RPMI7951 (cell line): ENCODE measurements at places on chromosomes 1 and 21.

- peak; percentile 52 for DNase-seq
These were observed 109.9 kb upstream of the CXADR start for GRCh38 chr21:17402937-17403336.

- DNase-seq = no peak
These were observed 9.7 kb upstream of the CLCC1 start for GRCh38 chr1:108972951-108973350.

- DNase-seq = peak; percentile 9
These were observed 2.0 kb downstream of the LORICRIN start for GRCh38 chr1:153261281-153262069.

DNA sequence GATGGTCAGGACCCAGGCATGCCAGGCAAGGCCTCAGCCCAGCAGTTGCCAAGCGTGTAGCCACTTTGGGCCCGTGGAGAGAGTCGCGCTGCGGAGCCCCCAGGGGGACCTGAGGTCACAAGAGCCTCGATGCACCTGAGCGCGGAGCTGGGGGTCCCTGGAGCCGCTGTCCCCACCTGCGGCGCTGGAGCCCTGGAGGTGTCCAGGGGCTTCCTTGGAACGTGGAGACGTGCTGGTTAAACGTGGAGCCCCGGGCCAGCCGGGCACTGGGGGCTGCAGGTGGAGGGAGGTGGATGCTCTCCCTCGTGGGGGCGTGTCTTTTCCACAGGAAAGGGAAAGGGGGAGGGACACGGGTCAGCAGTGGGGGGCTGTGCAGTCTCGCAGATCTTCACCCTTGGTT lies 3.1 kb downstream of the PLCH2 start:
- no peak for DNase-seq

GRCh38 chr1:45084562-45084961 lies 72.5 kb downstream of the UROD start:
- no peak for DNase-seq

GRCh38 chr21:43921571-43921978 lies 56.6 kb downstream of the AGPAT3 start:
- DNase-seq = no peak

DNA sequence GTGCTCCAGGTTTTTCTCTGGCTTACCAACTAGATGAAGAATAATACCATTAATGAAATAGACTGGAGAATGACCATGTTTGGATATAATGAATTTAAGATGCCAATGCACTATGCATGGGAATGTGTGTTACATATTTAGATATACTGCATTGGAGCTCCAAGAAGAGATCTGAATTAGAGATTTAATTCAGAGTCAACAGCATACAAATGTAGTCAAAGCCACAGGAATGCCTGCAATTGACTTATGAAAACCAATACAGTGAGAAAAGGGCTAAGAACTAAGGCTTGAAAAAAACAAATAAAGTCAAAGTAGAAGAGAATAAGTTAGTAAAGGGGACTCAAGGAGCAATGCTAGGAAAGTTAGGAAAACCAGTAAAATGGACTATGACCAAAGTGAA lies 59.1 kb downstream of the USP24 start:
- DNase-seq = no peak

DNA sequence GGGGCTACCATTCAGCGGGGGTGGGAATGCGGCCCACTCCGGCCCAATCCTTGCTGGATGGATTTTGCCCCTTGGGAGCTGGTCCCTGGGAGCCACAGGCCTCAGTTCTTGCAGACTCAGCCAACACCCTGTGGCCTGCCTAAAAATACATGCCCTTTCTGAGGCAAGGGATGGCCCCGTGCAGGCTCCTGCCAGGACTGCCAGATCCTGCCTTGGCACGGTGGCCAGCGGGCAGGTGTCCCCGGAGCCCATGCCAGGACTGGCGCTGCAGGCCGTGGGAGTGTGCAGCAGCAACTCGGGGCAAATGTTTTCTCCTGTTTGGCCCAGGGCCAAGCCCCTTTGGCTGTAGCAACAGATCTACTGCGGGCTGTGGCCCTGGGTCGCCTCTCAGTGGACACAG lies 1.6 kb upstream of the PANK4 start:
- DNase-seq = no peak
